Testis (tissue), 5 donors: ENCODE measurements at places on chromosomes 16 and 17. TPM values are rescaled to one million over a fixed set of nuclear protein-coding genes. Genes with fewer than 3 reads are reported as not detected.

Gene TBC1D3
- not detected for total RNA-seq

Gene NOXO1
- total RNA-seq = 7.6 TPM

Gene TEX14
- total RNA-seq = 37.2 TPM

DNA sequence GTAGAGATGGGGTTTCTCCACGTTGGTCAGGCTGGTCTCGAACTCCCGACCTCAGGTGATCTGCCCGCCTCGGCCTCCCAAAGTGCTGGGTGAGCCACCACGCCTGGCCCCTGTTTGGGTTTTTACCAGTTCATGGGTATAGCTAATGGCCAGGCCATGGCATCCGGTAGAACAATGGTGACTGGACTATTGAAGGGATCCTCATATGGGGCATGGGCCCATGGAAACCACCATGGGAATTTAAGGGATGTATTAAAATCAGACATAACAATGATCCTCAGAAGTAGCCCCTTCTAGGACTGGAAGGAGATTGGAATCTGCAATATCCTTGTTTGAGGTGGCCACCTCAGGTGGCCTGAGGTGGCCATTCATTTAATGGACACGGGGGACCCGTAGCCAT is 17.5 kb upstream of the GUCY2D start:
- no peak for DNase-seq
- H3K36me3 ChIP-seq = no peaks in the 10 kb centered on the region

GRCh38 chr17:35293151-35293847 is 50.4 kb downstream of the SLFN5 start:
- H3K27ac ChIP-seq = no peak overlapping the region
- no peaks in the 10 kb centered on the region for H3K36me3 ChIP-seq
- H3K4me1 ChIP-seq = no peaks in the 10 kb centered on the region
- no peaks in the 10 kb centered on the region for H3K27me3 ChIP-seq
